ENCODE measurements at places on chromosomes 7 and 10. TPM values are rescaled to one million over a fixed set of nuclear protein-coding genes. Genes with fewer than 3 reads are reported as not detected.

- H3K4me3 ChIP-seq, result no peak overlapping the region
- H3K36me3 ChIP-seq, result no peaks in the 10 kb centered on the region
- H3K27ac ChIP-seq, result no peak overlapping the region
- DNase-seq, result no peak
- H3K4me1 ChIP-seq, result no peaks in the 10 kb centered on the region
These were observed 256.9 kb downstream of the INHBA start for GRCh38 chr7:41445946-41446345.

- DNase-seq, result no peak
- peaks cover 8% of the 10 kb centered on the region for H3K36me3 ChIP-seq
- no peaks in the 10 kb centered on the region for H3K27me3 ChIP-seq
- H3K27ac ChIP-seq, result no peak overlapping the region
- H3K4me3 ChIP-seq, result no peak overlapping the region
- H3K4me1 ChIP-seq, result peaks cover 14% of the 10 kb centered on the region
These were observed 3.0 kb downstream of the SLC12A9 start for GRCh38 chr7:100855515-100855914.

DNA sequence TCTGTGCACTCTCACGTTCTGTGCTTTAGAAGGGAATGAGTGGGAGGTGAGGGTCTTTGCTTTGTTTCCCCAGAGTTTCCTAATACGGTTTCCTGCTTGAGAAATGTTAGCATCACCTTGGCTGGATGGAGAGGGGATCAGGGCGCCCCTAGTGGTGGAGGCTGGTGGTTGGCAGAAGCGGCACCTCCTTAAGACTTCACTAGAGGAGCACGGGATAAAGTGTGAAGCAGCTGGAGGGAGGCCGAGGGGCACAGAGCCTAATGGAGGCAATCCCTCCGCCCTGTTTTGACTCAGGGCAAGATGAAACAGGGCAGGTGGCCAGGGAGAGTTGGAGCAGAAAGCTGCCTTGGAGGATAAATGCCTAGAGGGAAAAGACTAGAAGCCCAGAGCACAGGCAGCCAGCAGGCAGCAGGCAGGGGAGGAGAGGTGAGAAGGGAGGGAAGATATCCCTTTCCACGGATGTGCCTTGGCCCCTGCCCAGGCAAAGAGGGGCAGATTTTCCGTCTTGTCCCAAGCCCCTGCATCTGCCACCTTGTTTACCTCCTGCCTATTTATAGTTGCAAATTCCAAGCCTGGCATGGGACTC lies 56.0 kb upstream of the BTRC start:
- H3K4me1 ChIP-seq, result no peaks in the 10 kb centered on the region
- DNase-seq, result peak; percentile 65
- H3K36me3 ChIP-seq, result no peaks in the 10 kb centered on the region
- H3K27me3 ChIP-seq, result peaks cover 37% of the 10 kb centered on the region
- no peak overlapping the region for H3K27ac ChIP-seq
- no peak overlapping the region for H3K4me3 ChIP-seq

DNA sequence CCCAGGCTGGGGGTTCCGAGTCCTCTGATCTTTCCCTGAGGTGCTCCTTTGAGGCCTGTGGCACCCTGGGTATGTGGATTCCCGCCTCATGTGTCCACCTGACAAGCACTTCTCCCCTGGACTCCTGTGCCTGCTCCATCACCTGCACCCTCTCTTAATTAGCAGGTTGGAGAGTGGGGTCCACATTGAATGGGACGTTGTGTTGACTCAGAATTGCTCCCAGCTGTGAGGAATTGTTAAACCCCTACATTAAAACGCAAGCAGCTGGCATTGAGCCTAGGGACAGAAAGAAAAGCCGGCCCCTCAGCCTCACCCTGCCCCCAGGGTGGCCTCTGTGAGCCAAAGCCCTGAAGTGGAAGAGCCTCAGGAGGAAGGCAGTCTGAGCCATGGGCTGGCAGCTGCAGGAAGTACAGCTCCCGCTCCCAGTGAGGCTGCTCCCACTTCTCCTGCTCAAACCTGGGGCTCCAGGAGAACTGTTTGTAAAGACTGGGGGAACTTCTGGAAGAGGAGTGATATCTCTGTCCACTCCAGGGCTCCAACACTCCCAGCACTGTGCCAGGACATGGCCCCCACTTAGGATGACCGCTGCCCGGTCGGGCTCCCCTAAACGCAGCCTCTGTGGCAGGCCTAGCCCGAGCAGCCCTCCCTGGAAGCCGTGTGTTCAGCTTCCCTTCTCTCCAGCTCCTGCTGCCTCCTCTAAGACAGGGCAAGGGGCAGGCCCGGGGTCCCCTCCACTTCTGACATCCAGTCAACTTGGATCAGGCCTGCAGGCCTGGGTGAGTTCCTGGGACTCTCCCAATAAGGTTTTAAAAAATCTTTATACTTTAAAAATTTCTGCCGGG lies 1.8 kb upstream of the OPN4 start:
- H3K36me3 ChIP-seq, result no peaks in the 10 kb centered on the region
- no peak overlapping the region for H3K27ac ChIP-seq
- H3K27me3 ChIP-seq, result no peaks in the 10 kb centered on the region
- H3K4me3 ChIP-seq, result no peak overlapping the region

- H3K27ac ChIP-seq, result no peak overlapping the region
- no peaks in the 10 kb centered on the region for H3K36me3 ChIP-seq
- no peaks in the 10 kb centered on the region for H3K27me3 ChIP-seq
- H3K4me1 ChIP-seq, result no peaks in the 10 kb centered on the region
- no peak overlapping the region for H3K4me3 ChIP-seq
These were observed 39.1 kb downstream of the LRRC20 start for GRCh38 chr10:70343312-70343711.

DNA sequence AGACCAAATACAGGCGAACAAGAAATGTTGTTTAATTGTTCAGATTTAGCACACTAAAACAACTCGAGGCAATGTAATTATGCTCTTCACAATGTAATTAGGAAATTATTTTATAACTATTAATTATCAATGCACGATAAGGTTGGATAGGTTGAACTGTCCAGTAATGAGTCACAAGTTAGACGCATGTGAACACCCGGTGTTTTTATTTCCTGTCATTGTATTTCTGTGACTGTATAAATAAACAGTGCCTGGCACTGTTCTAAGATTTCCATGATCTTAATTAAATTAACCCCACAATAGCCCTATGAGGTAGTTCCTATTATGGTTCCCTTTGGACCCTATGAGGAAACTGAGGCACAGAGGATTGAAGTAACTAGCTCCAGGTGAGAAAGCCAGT lies 26.2 kb downstream of the C10orf105 start:
- peak; percentile 92 for DNase-seq
- peaks cover 24% of the 10 kb centered on the region for H3K4me1 ChIP-seq
- H3K4me3 ChIP-seq, result no peak overlapping the region
- H3K27me3 ChIP-seq, result peaks cover 9% of the 10 kb centered on the region

DNA sequence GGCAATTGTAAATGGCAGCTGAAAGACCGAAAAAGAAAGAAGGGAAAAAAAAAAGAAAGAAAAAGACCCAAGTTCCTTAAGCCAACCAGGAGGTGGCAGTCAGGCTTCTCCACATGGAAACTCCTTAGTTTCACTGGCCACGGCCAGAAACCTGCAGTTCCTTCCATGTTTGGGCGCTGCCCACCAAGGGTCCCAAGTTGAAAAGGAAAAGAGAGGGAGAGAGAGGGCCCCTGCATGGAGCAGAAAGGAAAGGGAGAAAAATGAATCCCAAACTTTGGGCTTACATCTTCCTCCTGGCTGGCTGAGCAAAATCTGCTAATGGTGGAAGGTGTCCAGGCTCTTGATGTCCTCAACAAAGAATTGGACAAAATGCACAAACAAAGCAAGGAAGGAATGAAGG lies 31.8 kb upstream of the ABCA13 start:
- no peak overlapping the region for H3K4me3 ChIP-seq
- no peaks in the 10 kb centered on the region for H3K36me3 ChIP-seq
- peak; percentile 14 for DNase-seq
- H3K27ac ChIP-seq, result no peak overlapping the region
- H3K4me1 ChIP-seq, result peaks cover 4% of the 10 kb centered on the region

DNA sequence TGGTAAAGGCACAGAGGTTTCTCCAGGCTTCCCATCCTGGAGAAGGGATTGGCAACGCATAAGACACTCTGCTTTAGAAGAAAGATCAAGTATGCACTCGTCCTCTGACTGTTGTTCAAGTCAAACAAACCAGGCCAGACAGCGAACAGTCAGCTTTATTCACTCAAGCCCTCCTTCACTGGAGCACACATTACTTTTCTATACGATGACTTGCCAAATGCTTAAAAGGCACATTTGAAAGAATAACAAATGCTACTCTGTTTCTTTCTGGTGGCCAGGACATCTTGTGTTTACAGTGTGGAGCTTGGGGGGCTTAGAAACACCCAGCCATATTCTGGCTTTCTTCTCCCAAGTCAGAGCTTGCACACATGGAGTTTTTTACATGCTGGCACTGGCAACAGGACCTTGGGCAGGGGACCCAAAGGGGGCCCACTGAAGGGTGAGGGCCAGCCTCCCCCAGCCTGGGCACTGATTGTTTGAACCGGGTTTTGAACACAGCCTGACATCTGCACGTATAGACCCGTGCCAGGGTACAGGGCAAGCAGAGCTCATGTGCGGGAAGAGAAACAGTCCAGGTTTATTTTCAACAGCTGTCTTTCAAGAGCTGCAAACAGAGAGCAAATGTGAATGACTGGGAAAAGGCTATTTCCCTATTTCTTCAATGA lies 33.3 kb upstream of the FGFR2 start:
- no peaks in the 10 kb centered on the region for H3K4me1 ChIP-seq
- H3K27me3 ChIP-seq, result no peaks in the 10 kb centered on the region
- DNase-seq, result no peak
- H3K36me3 ChIP-seq, result no peaks in the 10 kb centered on the region

DNA sequence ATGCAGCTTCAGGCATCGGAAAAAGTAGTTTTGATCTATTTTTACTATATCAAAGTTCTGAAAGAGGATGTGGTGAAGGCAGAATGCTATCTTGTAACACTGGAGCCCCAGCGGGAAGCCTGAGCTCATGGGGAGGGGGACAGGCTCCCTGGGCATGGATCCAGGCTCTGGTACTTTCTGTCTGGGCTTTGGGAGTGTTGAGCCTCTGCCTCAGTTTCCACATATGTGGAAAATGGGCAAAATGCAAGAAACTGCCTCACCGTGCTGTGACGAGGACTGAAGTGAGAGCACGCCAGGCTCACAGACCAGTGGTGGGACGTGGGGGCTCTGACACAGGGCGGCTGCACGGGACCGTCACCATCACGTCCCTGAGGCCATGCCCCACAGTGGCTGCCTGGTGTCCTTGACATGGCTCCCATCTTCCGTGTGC lies 182.9 kb upstream of the SHH start:
- H3K27me3 ChIP-seq, result no peaks in the 10 kb centered on the region
- DNase-seq, result no peak
- H3K4me3 ChIP-seq, result no peak overlapping the region
- no peaks in the 10 kb centered on the region for H3K4me1 ChIP-seq
- no peaks in the 10 kb centered on the region for H3K36me3 ChIP-seq

GRCh38 chr10:29253690-29254029 lies 35.2 kb upstream of the LYZL1 start:
- H3K36me3 ChIP-seq, result no peaks in the 10 kb centered on the region
- H3K4me1 ChIP-seq, result no peaks in the 10 kb centered on the region
- H3K4me3 ChIP-seq, result no peak overlapping the region
- H3K27me3 ChIP-seq, result peaks cover 7% of the 10 kb centered on the region

DNA sequence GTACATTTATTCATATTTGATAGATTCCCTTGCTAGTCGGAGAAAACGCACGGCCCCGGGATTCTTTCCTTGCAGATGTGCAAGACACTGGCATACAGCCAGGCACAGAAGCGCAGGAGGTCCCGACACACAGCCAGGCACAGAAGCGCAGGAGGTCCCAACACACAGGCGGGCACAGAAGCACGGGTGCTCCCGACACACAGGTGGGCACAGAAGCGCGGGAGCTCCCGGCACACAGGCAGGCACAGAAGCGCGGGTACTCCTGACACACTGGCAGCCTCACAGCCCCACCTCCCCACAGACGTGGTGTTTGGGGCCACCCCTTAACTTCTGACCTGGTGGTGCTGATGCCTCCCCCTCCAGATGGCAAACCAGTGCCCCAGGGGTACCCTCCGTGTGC lies 237.3 kb downstream of the ZMYND11 start:
- DNase-seq, result no peak
- no peak overlapping the region for H3K4me3 ChIP-seq
- peaks cover 2% of the 10 kb centered on the region for H3K36me3 ChIP-seq
- H3K4me1 ChIP-seq, result no peaks in the 10 kb centered on the region

DNA sequence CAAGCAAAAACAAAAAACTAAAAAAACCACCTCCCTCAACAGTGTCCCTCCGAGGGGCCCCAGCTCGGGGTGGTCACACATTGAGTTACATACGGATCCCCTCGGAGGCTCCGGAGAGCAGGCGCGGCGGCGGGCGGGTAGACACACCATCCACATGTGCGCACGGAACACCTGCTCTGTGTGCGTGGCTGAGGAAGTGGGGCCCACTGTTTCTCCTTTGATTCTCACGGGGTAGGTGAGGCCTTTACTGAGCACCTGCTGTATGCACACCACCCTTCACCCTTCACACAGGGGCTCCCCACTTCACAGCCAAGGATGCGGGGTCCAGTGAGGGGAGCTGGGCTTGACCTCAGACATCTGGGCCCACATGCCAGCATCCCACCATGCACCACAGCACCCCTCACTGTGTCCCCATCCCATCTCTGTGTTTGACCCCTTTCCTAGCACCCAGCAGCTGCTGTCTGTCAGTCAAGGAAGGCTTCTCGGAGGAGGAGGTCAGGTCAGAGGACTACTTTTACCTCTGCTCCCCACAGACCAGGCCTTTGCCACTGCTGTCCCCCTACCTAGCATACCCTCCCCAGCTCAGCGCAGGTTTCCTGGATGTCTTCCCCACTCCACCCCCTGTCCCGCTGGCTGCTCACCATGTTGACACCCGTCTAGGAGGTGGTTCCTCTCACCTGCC lies 71.1 kb downstream of the MICALL2 start:
- H3K4me3 ChIP-seq, result no peak overlapping the region
- no peaks in the 10 kb centered on the region for H3K27me3 ChIP-seq
- H3K36me3 ChIP-seq, result no peaks in the 10 kb centered on the region
- no peak for DNase-seq
- H3K27ac ChIP-seq, result no peak overlapping the region

DNA sequence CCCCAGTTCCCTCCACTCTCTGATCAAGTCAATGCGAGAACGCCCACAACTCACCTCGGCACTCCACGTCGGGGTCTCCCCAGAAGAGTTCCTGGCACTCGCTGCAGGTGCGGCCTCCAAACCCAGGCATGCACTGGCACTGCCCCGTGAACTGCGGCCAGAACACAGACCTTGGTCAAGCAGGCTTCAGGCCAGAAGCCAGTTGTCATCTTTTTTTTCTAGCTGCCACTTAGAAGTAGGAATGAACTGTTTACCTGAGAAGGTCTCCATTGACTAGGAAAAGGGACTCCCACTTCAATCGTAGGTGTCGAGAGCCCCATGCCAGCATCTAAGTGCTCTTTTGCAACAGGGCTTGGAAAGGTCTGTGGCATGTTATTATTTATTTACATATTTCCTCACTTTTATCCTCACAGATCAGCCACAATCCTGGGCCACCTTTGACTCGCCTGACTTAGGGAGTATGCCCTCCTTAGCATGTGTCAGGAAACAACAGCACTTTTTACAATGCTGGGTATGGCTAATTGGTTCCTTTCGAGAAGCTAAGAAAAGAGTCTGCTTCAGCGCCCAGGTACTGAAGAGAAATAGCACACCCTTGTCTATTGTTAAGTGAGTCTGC lies 51.7 kb downstream of the LAMB1 start:
- H3K4me1 ChIP-seq, result peaks cover 78% of the 10 kb centered on the region
- H3K27ac ChIP-seq, result peak overlapping the region; percentile 41
- DNase-seq, result no peak
- H3K27me3 ChIP-seq, result no peaks in the 10 kb centered on the region
- H3K4me3 ChIP-seq, result no peak overlapping the region

Gene ABCC2
- total RNA-seq, result 1.7 TPM

Gene SVIL
- total RNA-seq, result 85.1 TPM

Gene PILRA
- total RNA-seq, result 1.3 TPM

Gene ERLIN1
- 51.0 TPM for total RNA-seq

Gene NPTX2
- 0.53 TPM for total RNA-seq

Gene KCP
- total RNA-seq, result not detected
